Panc1 (cell line): ENCODE measurements at places on chromosomes 4 and X. TPM values are rescaled to one million over a fixed set of nuclear protein-coding genes. Genes with fewer than 3 reads are reported as not detected.

DNA sequence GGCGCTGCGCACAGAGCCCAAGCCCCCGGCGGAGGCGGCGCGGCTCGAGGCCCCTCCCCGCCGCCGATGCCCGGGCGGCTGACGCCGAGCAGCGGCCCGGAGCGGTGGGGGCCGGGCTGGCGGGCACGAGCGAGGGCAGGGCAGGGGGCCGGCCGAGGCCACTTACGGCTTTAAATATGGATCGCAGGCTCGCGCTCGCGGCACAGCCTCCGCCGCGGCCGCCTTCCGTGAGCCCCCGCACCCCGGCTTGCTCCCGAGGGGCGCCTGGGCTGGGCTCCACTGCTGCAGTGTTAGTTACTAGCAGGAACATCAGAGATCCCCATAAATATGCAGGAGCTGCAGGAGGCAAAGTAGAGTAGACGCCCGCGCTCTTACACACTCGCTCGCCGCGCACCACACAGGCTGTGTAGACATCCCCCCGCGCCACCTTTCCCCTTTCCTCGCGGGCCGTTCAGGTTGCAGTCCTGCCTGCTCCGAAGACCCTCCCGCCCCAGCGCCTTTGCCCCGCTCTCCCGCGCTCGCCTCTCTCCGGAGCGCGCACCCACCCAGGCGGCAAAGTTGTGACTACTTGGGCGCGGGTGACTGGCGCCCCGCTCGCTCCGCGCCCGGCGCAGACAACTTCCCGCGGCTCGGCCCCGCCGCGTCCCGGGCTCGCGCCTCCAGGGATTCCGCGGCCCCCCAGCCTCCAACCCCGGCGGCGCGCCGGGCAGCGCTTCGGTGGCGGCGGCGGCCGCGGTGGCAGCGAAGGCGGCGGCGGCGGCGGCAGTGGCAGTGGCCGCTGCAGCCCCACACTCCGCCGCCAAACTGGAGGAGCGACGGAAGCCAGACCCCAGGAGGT is 152.0 kb upstream of the SLC4A4 start:
- no peaks in the 10 kb centered on the region; the same call in 1 of the 2 replicates for H3K4me1 ChIP-seq
- H3K27ac ChIP-seq = no peak overlapping the region
- no peaks in the 10 kb centered on the region for H3K36me3 ChIP-seq
- peak overlapping the region; percentile 34 for H3K4me3 ChIP-seq

FSTL5 gene
- total RNA-seq = 0.67 TPM

DNA sequence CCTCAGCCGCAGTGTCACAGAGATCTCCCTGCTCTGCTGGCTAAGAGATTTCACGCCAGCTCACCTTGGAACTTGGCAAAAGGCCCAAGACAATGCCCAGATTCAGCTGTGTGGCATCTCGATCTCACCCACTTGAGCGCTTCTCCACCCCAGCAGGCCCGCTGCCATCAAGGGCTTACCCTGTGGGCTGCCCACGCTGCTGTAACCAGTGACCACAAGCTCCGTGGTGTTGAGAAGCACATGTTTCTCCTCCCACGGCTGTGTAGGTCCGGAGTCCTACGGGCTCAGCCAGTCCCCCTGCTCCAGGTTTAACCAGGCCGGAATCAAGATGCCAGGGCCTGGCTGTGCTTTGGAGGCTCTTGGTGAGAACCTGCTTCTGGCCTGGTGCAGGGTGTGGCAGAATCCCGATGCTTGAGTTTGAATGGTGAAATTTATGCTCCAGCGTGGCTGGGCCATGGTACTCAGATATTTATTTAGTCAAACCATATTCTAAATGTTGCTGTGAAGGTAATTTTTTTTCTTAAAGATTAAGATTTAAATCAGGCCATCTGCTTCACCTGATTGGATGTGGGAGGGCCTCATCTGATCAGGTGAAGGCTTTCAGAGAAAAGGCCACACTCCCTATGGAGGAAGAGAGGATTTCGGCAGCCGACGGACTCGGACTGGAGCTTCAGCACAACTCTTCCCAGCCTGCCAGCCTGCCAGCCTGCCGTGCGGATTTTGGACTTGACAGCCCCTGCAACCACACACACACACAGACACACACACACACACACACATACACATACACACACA is 24.8 kb upstream of the ADRA2C start:
- DNase-seq = no peak
- no peak overlapping the region for H3K4me3 ChIP-seq
- peaks cover 3% of the 10 kb centered on the region; the same call in 1 of the 2 replicates for H3K27me3 ChIP-seq
- H3K27ac ChIP-seq = no peak overlapping the region
- peaks cover 4% of the 10 kb centered on the region; the same call in 1 of the 2 replicates for H3K36me3 ChIP-seq

GRCh38 chr4:98969878-98970785 is 25.4 kb upstream of the METAP1 start:
- no peak overlapping the region for H3K4me3 ChIP-seq
- no peaks in the 10 kb centered on the region for H3K36me3 ChIP-seq
- no peaks in the 10 kb centered on the region for H3K27me3 ChIP-seq
- DNase-seq = no peak
- H3K4me1 ChIP-seq = no peaks in the 10 kb centered on the region
- H3K27ac ChIP-seq = no peak overlapping the region

S100P gene
- total RNA-seq = 2.3 TPM

CENPVL1 gene
- total RNA-seq = not detected

- no peak for DNase-seq
- no peaks in the 10 kb centered on the region for H3K4me1 ChIP-seq
- no peaks in the 10 kb centered on the region for H3K27me3 ChIP-seq
- H3K4me3 ChIP-seq = no peak overlapping the region
- no peak overlapping the region for H3K27ac ChIP-seq
Observed at GRCh38 chr4:173871643-173872042, 341.6 kb upstream of the HAND2 start.

- DNase-seq = no peak
- no peaks in the 10 kb centered on the region for H3K27me3 ChIP-seq
- peak overlapping the region; percentile 64 for H3K4me3 ChIP-seq
- H3K36me3 ChIP-seq = peaks cover 7% of the 10 kb centered on the region
Observed at GRCh38 chr4:1721666-1722550, 587 bp downstream of the TACC3 start.

IQCM gene
- not detected for total RNA-seq

- H3K4me1 ChIP-seq = peaks cover 6% of the 10 kb centered on the region
- peak overlapping the region; percentile 54 for H3K27ac ChIP-seq
- peak overlapping the region; percentile 76 for H3K4me3 ChIP-seq
- H3K27me3 ChIP-seq = no peaks in the 10 kb centered on the region
Observed at GRCh38 chr4:109729117-109729717, 653 bp downstream of the PLA2G12A start.

- H3K4me1 ChIP-seq = no peaks in the 10 kb centered on the region
- no peak overlapping the region for H3K4me3 ChIP-seq
- no peaks in the 10 kb centered on the region for H3K27me3 ChIP-seq
- no peak for DNase-seq
- H3K27ac ChIP-seq = no peak overlapping the region
- H3K36me3 ChIP-seq = no peaks in the 10 kb centered on the region
Observed at GRCh38 chr4:162403419-162403818, 239.6 kb upstream of the FSTL5 start.

DNA sequence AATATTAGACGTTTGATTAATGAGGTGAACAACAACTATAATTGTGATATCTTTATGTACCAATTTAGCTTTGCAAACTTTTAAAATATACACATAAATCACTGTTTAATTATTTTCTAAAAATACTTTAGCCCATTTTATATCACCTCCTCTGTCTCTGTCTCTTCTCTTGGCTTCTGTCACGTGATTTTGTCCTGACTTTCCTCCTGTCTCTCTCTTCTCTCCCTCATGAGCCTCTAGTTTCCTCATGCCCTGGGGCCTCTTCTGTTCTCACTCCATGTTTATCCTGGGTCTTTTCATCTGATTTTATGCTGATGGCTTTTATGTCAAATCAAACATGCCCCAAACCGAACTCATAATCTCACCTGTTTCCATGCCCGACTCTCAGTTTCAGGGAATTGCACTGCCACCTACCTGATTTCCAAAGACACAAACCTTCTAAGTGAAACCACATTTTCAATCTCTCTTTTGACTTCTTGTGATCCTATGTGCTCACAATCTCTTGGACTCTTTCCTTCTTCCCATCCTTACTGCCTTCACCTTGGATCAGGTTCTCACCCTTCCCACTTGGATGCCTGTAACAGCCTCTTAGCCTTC is 303.0 kb upstream of the GALNT7 start:
- H3K4me1 ChIP-seq = no peaks in the 10 kb centered on the region
- no peak for DNase-seq
- no peak overlapping the region for H3K27ac ChIP-seq
- H3K27me3 ChIP-seq = no peaks in the 10 kb centered on the region; the same call in 1 of the 2 replicates
- H3K4me3 ChIP-seq = no peak overlapping the region

- no peaks in the 10 kb centered on the region for H3K36me3 ChIP-seq
- no peak overlapping the region for H3K27ac ChIP-seq
- no peak for DNase-seq
- no peaks in the 10 kb centered on the region for H3K27me3 ChIP-seq
Observed at GRCh38 chr4:6257247-6258025, 12.2 kb upstream of the WFS1 start.

GRCh38 chrX:14641681-14642655 is 112.6 kb downstream of the GLRA2 start:
- H3K36me3 ChIP-seq = no peaks in the 10 kb centered on the region
- H3K4me1 ChIP-seq = no peaks in the 10 kb centered on the region
- no peaks in the 10 kb centered on the region for H3K27me3 ChIP-seq
- no peak overlapping the region for H3K27ac ChIP-seq
- DNase-seq = no peak

DNA sequence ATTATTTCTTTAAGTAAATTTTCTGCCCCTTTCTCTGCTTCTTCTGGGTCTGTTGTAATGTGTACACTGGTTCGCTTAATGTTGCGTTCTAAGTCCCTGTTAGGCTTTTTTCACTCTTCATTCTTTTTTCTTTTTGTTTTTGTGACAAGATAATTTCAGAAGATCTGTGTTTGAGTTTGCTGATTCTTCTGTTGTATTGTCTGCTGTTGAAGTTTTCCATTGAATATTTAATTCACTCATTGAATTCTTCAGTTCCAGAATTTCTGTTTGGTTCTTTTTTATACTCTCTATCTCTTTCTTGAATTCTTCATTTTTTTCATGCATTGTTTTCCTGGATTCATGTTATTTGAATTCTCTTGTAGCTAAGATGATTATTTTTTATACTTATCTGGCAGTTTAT is 66.3 kb upstream of the NUDT6 start:
- no peaks in the 10 kb centered on the region for H3K36me3 ChIP-seq
- H3K27ac ChIP-seq = no peak overlapping the region
- DNase-seq = no peak
- H3K4me1 ChIP-seq = no peaks in the 10 kb centered on the region

DNA sequence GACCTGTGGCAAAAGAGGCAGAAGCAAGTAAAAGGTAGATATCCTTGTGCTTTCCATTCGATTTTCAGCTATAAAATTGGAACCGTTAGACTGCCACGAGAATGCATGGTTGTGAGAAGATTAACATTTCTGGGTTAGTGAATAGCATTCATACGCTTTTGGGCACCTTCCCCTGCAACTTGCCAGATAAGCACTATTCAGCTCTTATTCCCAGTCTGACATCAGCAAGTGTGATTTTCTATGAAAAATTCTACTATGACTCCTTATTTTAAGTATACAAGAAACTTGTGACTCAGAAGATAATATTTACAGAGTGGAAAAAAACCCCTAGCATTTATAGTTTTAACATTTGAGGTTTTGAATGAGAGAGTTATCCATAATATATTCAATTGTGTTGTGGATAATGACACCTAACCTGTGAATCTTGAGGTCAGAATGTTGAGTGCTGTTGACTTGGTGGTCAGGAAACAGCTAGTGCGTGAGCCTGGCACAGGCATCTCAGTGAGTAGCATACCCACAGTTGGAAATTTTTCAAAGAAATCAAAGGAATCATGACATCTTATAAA is 3.9 kb downstream of the FGB start:
- no peaks in the 10 kb centered on the region for H3K27me3 ChIP-seq
- no peaks in the 10 kb centered on the region for H3K36me3 ChIP-seq
- no peak overlapping the region for H3K4me3 ChIP-seq

DNA sequence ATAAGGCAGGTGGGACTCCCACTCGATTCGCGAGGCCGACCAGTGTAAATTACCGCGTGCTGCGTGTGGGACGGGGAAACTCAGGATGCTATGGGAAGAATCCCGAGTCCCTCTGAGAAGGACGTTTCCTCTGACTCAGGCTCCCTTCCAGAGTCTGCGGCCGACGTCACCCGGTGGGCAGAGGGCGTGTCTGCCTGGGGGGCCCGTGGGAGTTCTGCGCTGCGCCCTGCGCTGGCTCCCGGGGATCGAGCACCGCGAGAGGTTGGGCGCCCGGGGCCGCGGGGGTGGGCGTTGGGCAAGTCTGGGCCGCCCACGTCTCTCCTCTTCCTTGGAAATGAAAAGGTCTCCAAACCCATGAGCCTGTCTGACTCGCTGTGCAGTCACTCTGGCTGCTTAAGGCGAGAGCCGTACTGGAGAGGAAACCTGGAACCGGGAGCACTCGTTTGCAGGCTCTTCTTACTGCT is 568 bp downstream of the NIPAL1 start:
- H3K27me3 ChIP-seq = no peaks in the 10 kb centered on the region
- 0 out of 2 replicates have a peak, but pooled peaks cover 3% of the 10 kb centered on the region for H3K36me3 ChIP-seq
- H3K27ac ChIP-seq = no peak overlapping the region
- H3K4me3 ChIP-seq = peak overlapping the region; percentile 59
- no peak for DNase-seq
- no peaks in the 10 kb centered on the region for H3K4me1 ChIP-seq

- no peaks in the 10 kb centered on the region for H3K36me3 ChIP-seq
- no peaks in the 10 kb centered on the region for H3K4me1 ChIP-seq
- DNase-seq = no peak
- no peak overlapping the region for H3K27ac ChIP-seq
Observed at GRCh38 chr4:101393256-101393655, 45.9 kb upstream of the PPP3CA start.

DNA sequence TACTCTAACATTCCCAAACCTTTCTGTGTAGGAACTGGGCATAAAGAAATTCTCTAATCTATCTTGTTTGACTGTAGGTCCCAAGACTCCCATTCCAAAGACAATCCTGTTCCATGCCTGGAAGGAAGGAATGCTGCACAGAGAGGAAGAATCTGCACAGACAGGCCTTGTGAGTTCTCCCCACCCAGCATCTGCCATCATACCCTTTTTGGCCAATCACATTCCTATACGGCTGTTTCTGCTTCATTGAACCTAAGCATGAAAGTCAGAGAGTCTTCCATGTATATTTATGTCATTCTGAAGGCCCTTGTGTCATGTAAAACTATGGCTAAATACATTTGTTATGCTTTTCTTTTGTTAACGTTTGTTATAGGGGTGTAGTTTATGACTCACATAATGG is 667.7 kb upstream of the IGFBP7 start:
- H3K36me3 ChIP-seq = no peaks in the 10 kb centered on the region
- H3K4me3 ChIP-seq = no peak overlapping the region
- no peak overlapping the region for H3K27ac ChIP-seq
- no peaks in the 10 kb centered on the region for H3K27me3 ChIP-seq
- DNase-seq = no peak
- H3K4me1 ChIP-seq = no peaks in the 10 kb centered on the region

DNA sequence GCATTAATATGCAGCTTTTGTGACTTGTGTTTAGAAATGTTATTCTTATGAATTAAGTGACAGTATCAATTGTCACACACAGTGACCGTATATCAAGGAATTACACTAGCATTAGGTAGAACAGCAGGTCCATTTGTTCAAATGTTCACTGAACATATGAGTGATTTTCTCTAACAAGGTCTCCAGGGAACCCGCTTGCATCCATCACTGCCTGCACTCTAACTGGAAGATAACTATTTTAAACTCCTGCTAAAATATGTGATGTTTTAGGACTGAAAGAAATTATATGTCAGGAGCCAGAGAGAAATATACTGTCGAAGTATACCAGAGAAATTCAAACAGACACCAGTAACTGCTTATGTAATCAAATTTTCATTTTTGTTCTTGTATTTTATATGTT is 1395.7 kb downstream of the PCDH18 start:
- no peak overlapping the region for H3K4me3 ChIP-seq
- no peaks in the 10 kb centered on the region for H3K36me3 ChIP-seq
